Activated naive CD4-positive, alpha-beta T cell (primary cell): ENCODE measurements at places on chromosomes 11 and 22.

DNA sequence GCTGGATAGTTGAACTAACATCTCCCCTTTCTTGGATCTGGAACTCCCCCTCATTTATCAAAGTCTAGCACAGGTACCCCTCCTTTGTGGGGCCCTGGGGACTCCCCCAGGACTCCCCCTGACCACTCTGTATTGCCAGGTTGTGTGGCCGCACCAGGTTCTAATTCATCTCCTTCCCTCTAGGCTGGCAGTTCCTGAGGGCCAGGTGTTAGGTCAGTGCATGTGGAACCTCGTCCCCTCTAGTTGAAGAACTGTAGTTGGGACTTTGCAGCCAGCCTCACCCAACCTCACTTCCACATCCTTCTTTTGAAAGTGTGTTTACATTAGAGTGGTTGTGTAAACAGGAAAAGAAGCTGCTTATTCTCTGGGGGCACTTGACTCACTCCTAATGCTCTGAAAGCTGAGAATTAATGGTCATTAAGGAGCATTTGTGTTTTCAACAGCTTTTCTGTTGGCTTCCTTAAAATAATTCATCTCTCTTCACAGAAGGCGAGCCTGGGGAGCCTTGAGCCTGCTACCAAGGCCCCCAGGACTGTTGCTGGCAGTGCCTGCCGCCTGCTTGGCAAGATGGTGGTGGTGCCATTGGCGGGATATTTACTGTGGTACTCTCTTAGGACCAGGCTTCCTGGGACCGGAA lies 11.8 kb downstream of the UPB1 start:
- DNase-seq: no peak

DNA sequence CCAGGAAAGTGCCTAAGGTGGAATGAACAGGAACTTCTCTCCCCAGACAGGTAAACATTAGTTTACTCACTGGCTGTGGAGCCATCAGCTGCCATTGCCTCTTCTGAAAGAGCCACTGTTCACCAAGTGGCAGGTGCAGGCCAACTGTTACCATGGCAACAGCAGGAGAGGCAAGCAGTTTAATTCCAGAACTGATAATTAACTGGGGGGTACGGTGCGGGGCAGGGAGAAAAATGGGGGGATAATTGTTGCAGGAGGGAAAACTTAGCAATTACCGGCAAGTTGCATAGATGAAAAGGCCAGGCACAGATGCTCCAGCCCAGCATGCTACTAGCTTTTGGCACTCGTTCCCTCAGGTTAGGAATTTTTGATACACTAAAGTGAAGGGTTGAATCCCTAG lies 85.1 kb downstream of the TRIM44 start:
- DNase-seq: no peak

- DNase-seq: no peak
Observed at GRCh38 chr22:23522623-23523251, 57.4 kb downstream of the IGLL1 start.

DNA sequence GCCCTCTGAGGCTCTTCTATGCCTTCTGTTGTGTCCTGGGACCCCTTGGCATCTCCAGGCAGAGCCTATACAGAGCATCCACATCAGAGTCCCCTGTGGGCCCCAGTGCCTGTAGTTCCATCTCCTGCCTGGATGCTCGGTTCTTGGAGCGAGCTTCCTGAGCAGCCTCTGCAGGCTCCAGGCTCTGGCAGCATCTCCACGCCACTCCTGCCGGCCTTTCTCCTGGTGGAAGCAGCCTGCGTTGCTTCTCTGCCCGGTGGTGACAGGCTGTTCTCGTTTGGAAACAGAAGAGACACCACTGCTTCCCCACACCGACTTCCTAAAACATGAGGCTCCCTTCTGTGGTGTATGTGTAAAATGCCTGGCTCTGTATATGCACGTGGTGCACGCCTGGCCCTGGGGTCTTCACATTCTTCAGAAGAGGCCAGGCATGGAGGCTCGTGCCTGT lies 52.8 kb downstream of the BCR start:
- no peak for DNase-seq

- no peak for DNase-seq
Observed at GRCh38 chr11:2792381-2793250, 92.8 kb upstream of the KCNQ1OT1 start.

DNA sequence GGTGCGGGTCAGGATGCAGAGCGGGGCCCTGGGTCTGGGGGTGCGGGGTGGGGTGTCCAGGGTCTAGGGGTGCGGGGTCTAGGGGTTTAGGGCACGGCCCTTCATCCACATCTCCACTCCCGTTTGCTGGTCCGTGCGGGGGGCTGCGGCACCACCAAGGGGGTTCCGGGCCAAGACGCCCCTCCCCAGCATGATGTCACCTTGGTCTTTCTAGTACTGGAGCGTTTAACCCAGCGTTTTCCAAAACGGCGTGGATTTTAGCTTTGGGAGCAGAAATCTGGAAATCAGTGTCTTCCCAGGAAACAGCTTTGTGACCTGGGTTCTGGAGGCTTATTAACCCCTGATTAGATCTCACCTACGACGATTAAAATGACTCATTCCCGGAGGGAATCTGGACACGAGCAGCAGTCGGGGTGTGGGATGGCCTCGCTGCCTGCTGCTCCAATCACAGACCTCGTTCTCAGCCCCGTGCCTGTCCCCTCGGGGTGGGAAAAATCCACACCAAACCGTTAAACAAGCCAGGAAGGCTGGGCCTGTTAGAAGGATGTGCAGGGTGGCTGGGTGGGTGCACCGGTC lies 759 bp downstream of the AP2A2 start:
- no peak for DNase-seq

GRCh38 chr11:67117176-67117575 lies 1.9 kb upstream of the KDM2A start:
- no peak for DNase-seq

GRCh38 chr11:66072081-66072480 lies 2.0 kb downstream of the PACS1 start:
- no peak for DNase-seq

GRCh38 chr11:64037027-64037634 lies 1.4 kb downstream of the FLRT1 start:
- no peak for DNase-seq

- DNase-seq: no peak
Observed at GRCh38 chr11:92257536-92257935, 32.9 kb downstream of the FAT3 start.

- DNase-seq: no peak
Observed at GRCh38 chr11:86999859-87000753, 37.6 kb upstream of the TMEM135 start.

- DNase-seq: no peak
Observed at GRCh38 chr22:44195189-44195871, 14.6 kb downstream of the PARVG start.

DNA sequence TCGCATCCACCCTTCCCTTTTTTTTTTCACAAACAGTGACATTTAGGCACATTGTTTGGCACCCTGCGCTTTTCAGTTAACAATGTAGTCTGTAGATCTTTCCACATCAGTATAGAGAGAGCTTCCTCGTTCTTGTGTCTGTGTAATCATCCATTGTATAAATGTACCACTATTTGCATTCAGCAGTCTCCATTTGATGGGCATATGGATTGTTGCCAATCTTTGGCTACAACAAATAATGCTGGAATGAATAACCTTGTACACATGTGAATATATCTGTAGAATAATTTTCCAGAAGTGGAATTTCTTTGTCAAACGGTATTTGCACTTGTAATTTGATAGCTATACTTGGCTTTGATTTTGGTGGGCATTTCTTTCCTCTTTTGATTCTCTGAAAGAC lies 17.1 kb downstream of the MPEG1 start:
- DNase-seq: no peak

DNA sequence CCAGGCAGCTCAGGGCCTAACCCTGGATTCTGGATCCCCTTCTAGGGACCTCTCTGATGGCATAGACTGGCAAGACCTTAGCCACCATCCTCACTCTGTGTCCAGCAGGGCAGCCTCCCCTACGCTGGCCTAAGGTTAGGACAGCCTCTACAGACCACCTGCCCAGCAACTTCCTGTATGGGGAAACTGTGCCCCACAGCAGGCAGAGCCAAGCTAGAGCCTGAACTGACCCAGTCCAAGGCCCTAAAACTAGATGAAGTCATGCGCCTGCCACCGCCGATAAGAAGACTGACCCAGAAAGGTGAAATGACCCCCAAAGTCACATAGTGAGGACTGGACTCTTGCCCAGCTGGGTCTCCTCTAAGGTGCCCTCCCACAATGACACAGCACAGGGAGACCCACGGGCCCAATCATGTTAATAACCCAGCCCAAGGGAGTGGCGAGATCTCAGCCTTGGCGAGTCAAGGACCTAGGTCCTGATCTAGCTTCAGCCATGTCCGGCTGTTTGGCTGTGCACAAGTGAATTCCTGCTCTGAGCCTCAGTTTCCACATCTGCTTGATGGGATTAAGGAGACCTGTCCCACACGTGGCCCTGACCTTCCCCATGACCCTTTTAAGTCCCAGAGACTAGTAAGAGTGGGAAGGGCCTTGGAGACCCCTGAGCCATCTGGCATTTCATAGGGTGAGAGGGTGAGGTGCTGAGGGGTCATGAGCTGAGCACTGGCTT lies 17.6 kb downstream of the STARD10 start:
- no peak for DNase-seq

GRCh38 chr11:7964873-7965272 lies 374 bp downstream of the NLRP10 start:
- DNase-seq: no peak

DNA sequence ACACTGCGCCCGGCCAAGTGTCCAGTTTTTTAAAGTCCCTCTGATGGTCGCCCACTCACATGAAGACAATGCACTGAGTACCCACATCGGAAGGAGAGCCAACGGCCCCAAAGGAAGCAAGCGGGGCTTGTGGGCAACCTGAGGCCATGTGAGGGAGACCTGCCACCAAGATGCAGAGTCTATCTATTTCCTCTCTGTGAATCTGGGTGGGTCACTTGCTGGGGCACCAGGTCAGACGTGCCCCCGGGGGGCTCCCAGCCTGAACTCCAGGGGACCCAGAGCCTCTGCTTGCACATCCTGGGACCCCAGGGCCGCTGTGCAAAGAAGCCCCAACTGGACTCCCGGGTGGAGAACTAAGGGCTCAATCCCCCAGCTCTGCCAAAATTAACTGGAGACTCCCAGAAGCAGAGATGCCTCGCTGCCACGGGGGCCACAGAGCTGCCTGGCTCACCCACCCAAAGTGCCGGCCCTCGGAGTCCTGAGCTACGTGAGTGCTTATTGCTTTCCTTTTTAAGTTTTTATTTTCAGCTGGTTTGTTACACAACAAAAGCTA lies 106.4 kb downstream of the BRD1 start:
- DNase-seq: no peak

- DNase-seq: no peak
Observed at GRCh38 chr11:20021212-20021611, 139.1 kb downstream of the DBX1 start.

GRCh38 chr11:83782329-83782728 lies 496.2 kb upstream of the CCDC90B start:
- no peak for DNase-seq

DNA sequence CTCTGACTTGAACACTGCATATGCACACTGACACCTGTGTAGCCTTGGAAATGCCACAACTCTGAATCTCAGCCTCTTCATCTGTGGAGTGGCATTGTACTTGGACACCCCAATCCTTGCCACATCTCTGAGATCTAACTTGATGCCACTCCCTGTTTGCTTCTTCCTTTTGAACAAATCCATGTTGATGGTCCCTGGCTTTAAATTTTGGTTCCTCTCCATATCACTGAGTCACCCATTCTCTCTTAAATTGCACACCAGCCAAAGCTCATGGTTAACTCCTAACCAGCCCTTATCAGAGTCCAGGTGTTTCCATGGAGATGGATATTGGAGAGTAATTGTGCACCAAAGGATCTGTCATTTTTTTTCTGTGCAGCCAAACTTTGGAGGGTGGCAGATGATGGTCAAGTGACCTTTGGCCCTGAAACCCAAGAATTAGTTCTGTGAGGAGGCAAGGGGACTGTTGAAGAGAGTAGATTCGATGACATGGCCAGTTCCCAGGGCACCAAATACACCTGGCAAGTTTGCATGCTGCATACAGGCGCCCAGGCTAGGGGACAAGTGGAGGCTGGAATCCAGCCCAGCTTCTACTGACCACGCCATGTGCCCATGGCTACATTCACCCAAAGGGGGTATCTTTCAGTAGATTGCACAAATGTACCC lies 25.1 kb upstream of the PAMR1 start:
- DNase-seq: no peak

- no peak for DNase-seq
Observed at GRCh38 chr11:66011239-66011784, 496 bp upstream of the CST6 start.

DNA sequence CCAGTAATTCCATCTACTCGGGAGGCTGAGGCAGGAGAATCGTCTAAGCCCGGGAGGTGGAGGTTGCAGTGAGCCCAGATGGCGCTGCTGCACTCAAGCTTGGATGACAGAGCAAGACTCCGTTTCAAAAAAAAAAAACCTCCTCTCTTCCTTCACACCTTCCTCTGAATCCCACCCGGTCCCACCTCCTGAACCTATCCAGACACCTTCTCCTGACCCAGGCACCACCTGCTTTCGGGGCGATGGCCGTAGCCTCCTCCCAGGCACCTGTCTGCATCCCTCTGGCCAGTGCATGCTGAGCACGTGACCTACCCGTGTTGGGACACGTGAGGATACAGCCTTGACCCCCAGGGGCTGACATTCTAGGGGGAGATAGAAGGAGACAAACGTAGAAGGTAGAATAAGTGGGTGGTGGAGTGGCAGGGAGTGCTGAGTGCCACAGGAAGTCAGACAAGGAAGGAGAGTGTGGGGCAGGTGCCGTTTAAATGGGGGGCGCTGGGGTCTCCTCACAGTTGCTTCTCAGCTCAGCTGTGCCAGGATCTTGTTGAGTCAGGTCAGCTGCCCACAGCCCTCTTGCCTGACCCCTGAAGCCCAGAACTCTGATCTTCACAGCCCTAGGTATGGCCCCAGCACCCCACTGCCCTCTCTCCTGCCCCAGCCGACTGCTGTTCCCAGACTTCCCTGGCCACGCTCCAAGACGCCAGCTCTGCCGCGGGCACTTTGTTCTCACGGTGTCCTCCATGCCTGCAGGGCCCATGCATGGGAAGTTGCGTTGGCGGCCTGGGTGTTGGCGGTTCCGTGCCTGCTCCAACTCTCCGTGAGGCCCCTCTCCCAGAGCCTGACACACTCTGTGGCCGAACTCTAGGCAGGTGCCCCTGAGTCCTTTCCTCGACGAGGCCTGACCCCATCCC lies 1.2 kb upstream of the MIOX start:
- DNase-seq: no peak
